SIG-M5 (cell line): ENCODE measurements at places on chromosomes 4 and X.

- DNase-seq, result no peak
Observed at GRCh38 chr4:24846716-24847115, 51.3 kb downstream of the SOD3 start.

- no peak for DNase-seq
Observed at GRCh38 chr4:143451186-143451585, 62.3 kb upstream of the SMARCA5 start.

GRCh38 chr4:7694324-7694723 is 245.3 kb downstream of the AFAP1 start:
- DNase-seq, result no peak

- no peak for DNase-seq
Observed at GRCh38 chr4:141757287-141757686, 120.9 kb downstream of the IL15 start.

GRCh38 chr4:10984815-10985214 is 300.2 kb upstream of the CLNK start:
- no peak for DNase-seq

DNA sequence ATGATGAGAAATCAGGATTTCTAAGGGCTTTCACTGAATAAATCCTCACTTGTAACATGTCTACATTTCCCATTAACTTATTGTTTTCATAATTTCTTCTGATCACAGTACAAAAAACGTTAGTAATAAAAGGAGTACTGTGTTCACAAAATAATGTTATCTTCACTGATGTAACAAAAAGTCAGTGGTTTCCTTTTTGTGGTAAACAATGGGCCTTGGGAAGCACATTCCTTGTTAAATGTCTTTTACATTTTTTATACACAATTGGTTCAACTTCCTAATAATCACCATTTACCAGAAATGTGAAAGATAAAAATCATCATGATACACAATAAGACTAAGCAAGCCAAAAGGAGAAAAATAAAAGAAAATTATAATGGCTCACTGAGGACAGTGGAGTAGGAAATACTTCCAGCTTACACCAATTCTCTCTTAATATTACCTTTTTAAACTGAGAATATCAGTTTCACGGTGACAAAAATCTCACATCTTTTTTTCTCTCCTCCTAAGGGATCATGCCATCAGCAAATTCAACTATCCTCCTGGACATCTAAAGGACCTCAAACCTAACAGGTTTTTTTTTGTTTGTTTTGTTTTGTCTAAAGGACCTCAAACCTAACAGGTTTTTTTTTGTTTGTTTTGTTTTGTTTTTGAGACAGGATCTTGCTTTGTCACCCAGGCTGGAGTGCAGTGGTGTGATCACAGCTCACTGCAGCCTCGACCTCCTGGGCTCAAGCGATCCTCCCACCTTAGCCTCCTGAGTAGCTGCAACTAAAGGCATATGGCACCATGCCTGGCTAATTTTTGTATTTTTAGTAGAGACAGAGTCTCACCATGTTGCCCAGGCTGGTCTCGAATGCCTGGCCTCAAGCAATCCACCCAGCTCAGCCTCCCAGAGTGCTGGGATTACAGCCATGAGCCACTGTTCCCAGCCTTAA is 57.3 kb downstream of the FRYL start:
- DNase-seq, result no peak

- no peak for DNase-seq
Observed at GRCh38 chr4:37978248-37978924, 18.2 kb downstream of the PTTG2 start.

- no peak for DNase-seq
Observed at GRCh38 chr4:41143311-41144039, 70.9 kb downstream of the APBB2 start.

DNA sequence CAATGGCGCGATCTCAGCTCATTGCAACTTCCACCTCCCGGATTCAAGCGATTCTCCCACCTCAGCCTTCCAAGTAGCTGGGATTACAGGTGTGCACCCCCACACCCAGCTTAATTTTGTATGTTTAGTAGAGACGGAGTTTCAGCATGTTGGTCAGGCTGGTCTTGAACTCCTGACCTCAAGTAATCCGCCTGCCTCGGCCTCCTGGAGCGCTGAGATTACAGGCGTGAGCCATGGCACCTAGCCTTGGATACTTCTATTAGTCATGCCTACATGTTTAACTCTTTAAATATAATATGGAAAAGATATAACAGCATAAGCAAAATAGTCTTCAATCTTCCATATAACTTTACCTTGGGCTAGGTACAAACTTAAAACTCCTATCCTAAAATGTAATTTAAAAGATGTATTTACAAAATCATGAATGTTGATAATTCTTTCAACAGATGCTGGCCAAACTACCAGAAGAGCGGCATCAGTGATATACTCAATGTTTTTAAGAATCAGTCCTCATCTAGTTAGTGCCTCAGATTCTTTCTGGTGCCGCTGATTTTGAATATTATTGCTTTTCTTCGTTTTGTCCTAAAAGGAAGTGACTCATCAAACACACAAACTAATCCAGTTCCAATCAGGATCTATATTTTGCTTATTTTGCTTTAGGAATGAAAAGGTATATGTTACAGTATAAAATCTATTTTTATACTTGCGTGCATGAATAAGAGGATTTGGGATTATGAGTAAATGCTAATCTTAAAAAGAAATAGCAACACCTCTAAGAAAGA is 23.7 kb downstream of the FAM241A start:
- DNase-seq, result no peak

DNA sequence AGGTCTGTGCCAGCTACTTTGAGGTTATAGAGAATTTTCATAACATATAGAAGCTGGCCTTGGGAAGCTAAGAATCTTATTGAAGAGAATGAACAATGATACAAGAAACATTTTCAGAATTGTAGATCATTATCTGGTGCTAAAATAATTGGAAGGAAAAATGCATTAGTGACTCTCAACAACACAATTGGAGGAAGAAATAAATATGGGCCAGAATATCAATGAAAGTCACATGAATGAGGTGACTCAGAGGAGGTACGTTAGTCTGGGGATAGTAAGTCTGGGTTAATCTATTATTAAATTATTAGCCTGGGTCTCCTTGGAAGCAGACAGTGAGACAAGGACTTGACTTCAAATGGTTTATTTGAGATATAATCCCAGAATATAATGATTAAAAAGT is 529.3 kb upstream of the SLIT2 start:
- DNase-seq, result no peak

- DNase-seq, result no peak
Observed at GRCh38 chrX:1248331-1249061, 20.1 kb upstream of the CSF2RA start.

- DNase-seq, result no peak
Observed at GRCh38 chr4:184447664-184448063, 26.7 kb downstream of the IRF2 start.

DNA sequence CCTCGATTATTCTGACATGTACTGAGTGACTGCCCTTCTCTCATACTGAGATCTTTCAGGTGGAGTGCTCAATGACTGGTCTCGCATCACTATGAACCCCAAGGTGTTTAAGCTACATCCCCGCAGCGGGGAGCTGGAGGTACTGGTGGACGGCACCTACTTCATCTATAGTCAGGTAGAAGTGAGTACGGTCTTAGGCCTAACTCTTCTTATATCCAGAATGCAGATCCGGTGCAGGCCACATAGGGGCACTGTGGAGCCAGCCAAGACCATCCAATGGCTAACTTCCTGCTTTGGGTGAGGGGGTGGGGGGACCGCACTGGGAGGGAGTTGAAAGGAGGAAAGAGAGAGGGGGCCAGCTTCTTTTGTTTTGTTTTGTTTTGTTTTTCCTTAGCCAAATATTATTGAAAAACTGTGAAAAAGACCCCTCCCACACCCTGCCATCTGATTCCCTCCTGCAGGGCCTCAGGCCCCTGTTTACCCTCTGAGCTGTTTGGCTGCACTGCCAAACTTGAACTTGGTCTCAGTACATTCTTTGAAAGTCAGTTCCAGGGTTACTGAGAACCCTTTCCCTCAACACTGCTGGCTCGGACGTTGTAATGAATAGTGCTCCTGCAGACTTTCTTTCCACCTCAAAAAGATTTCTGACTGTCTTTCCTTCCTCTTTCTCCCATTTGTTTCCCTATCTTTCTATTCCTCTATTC is 16.2 kb downstream of the AWAT2 start:
- no peak for DNase-seq

- DNase-seq, result no peak
Observed at GRCh38 chr4:21592970-21593670, 355.5 kb downstream of the KCNIP4 start.

DNA sequence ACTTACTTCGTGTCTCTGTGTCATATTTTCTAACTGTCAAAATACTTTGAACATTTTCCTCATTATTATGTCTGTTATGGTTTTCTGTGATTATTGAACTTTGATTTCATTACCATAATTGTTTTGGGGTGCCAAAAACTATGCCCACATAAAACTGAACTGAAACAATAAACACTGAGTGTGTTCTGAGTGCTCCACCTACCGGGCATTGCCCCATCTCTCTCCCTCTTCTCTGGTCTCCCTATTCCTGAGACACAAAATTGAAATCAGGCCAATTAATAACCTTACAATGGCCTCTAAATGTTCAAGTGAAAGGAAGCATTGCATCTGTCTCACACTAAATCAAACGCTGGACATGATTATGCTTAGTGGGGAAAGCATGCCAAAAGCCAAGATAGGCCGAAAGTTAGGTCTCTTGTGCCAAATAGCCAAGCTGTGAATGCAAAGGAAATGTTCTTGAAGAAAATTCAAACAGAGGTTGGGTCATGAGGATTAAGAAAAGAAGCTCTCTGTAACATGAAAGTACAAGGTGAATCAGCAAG is 972.3 kb downstream of the PCDH7 start:
- no peak for DNase-seq

DNA sequence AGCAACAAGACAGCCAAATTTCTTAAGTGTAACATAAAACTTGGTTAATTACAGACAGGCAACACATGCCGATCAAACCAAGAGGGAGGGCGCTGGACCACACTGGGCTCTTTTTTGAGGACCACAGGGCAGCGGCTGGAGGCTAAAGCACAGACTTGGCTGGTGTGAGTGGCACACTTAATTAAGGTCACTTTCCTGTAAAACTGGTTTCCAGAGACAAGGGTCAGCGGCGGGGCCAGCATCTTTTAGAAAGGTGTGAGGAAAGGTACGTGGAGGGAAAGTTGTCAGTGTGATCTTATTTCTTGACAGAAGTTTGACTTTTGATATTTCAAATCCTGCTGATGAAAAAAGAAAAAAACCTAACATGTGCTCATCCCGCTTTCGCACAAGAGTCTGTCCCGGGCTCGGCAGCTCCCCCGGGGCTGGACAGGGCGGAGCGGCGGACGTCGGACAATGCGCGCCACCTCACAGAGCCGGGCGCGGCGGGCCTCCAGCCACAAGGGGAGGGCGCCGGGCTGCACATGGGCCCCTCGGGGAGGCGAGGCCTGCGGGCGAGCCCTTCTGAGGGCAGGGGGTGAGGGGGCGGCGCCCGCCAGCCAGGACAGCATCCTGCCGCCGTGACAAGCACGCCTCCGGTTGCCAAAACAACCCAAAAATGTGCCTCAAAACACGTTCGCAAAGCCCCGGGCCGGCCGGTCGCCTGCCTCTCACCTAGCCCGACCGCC is 660 bp upstream of the HSPA4L start:
- no peak for DNase-seq

- DNase-seq, result no peak
Observed at GRCh38 chrX:41377624-41378023, 43.7 kb downstream of the DDX3X start.

- no peak for DNase-seq
Observed at GRCh38 chrX:19870710-19871490, 16.5 kb downstream of the SH3KBP1 start.

- no peak for DNase-seq
Observed at GRCh38 chr4:168751263-168752225, 254.7 kb downstream of the PALLD start.

GRCh38 chr4:10747186-10747585 is 62.6 kb upstream of the CLNK start:
- no peak for DNase-seq

DNA sequence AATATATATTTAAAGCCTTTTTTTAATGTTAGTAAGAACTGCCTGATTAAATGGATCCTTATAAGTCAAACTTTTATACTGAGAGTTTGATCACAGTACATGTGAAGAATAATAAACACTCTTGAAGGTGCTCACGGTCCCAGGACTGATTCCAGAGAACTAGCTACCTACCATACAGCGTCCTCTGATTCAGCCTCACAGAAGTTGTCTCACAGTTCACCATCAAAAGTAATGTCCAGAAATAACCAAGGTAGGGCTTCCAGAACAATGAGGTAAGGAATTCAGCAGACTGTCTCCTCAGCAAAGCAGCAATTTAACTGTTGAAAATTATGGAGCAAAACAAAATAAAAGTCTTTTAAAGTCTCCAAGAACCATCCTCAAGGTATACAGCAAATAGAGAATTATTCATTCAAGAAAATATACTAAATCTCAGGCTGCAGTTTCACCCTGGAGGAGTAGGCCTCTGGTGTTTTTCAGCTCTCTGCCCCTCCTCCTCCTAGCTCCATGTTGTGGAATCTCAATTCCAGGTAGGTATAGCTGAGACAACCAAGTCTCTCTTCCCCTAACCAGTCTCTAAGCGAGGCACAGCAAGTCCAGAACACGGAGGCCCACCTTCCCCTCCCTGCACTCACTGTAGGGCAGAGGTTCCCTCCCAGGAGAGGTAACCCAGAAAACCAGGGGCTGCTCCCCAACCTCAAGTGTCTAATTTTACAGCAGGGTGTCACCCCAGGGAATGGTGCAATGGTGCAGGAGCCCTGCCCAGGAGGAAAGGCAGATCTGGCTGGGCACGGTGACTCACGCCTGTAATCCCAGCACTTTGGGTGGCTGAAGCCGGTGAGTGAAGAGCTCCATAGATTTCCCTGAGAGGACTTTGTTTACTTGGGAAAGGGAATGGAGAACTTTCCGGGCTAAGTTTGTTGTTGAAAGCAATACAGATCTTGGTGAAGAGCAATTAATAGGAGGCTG is 28.6 kb downstream of the FAM241A start:
- no peak for DNase-seq

DNA sequence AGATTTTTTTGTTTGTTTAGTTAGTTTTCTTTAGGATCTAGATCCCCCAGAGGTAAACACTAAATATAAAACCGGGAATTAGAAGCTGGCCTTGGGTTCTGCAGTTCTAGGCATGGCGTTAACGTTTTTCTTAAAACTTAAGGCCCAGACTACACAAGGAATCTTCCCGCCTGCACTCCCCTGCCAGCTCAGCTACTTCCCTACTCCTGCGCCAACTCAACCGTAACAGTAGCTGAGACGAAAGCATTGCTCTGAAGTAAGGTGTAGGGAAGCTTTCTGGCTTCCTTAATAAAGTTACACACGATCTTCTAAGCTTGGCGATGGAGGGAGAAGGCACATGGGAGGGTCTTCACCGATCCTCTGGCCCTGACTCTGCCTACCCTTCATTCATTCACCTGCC is 37.1 kb downstream of the CPE start:
- no peak for DNase-seq

- DNase-seq, result no peak
Observed at GRCh38 chrX:80223982-80224579, 196.2 kb upstream of the TENT5D start.

- no peak for DNase-seq
Observed at GRCh38 chr4:120526033-120526432, 396.5 kb downstream of the PRDM5 start.

DNA sequence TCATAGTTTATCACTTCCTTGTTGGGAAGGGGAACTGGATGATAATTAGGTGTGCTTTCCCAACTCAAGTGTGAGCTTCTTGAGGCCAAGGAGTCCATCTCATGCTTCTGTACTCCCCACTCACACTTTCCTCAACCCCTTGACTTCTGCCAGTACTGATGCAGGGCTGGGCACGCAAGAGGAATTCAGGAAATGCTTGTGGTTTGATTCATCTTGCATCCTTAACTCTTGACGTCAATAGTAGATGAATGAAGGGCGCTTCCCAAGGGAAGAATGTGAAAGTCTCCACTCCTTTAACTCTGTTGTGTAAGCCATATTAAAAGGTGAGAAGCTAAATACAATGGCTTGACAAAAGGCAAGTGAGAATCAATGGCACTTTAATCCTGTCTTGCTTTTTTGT is 101.8 kb downstream of the AGTR2 start:
- no peak for DNase-seq
